Esophagus squamous epithelium (tissue), 5 donors: ENCODE measurements at places on chromosomes 16 and 17.

GRCh38 chr16:81675662-81676061 is 103.4 kb upstream of the PLCG2 start:
- DNase-seq, result no peak

DNA sequence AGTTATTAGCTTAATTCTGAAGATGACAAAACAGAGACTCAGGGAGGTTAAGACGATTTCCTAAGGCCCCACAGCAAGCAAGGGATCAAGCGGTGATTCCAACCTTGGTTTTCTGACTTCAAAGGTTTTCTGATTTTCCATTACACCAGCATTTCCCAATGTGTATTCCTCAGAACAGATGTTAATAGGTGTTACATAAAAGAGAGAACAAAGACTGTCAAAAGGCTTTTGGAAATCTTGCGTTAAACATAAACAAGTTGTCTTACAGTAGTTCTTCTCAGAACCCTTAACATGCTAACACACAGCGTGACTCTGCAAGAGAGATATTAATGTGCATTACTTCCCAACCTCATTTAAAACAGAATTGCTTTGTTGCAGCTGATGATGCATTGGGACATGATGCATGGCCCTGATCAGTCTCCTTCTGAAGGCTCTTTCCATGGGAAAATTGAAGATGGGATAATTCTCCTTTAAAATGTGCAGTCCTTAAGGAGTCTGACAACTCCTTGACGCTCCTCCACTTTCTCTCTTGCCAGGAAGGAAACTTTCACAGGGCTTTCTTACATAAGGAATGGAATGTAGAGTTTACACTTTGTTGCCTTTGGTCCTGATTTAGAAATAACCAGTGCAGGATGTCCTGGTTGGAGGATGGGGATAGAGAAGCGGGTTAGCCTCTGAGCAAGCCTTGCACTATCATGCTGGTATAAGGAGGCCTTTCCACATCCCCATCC is 21.5 kb upstream of the MMD start:
- no peak for DNase-seq

DNA sequence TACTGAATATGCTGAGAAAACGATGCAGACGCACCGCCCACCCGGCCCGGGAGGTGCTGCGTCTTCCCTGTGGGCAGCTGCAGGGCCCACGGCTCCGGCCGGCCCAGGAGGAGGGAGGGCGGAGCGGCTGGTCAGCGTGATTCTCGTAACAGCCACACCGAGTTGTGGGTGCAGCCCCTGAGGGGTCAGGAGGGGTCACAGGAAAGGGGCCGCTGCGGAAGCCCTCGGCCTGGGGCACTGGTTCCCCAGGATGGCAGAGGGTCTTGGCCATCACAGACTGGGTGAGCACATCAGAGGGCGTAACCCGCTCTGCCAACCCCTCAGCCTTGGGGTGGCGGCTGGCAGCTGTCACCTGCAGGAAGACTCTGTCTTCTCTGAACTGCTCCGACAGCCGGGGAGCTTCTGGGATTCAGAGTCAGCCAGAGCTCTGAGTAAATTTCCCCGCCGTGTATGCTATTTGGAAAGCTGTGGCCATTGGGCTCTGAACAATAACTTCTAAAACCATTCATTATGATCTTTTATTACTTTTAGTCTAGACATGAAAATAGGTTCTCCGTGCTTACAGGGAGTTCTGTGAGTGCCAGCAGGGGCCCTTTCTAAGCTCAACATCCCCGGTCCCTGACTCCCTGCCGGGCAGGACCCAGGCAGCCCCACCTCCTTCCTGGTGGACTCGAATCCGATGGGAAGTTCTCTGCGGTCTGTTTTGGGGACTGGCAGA is 87.4 kb upstream of the CHMP6 start:
- no peak for DNase-seq

- DNase-seq, result no peak
Measured at GRCh38 chr17:16917671-16918394, 54.1 kb downstream of the TNFRSF13B start.

GRCh38 chr17:75795820-75796607 is 11.4 kb downstream of the UNK start:
- DNase-seq, result no peak

GRCh38 chr17:18910881-18911280 is 41.1 kb upstream of the SLC5A10 start:
- DNase-seq, result no peak

- no peak for DNase-seq
Measured at GRCh38 chr17:28759256-28759865, 15.6 kb downstream of the TRAF4 start.

DNA sequence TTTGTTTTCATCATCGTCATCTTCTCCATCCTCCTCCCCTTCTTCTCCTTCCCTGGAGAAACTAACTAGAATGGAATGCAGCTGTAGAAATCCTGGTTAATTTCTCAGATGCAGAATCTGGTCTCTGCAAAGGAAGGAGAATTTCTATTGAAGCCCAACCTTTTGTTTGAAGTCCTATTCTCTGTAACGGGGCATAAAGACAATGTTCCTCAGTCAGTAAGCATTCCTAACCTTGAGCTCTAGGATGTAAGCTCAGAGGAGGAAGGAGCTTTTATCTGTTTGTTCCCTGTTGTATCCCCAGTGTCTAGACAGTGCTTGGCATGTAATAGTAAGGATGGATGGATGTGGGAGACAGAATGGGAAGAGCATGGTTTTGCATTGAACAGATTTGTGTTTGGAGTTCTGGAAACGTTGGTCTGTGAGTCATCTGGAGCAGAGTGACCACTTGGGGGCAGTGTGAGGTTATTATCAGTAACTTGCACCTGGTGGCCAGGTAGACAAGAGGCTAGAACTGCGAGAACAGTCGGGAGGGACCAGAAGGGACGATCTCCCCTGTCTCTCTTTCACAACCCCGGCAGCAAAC is 363.7 kb downstream of the SNX29 start:
- DNase-seq, result no peak

DNA sequence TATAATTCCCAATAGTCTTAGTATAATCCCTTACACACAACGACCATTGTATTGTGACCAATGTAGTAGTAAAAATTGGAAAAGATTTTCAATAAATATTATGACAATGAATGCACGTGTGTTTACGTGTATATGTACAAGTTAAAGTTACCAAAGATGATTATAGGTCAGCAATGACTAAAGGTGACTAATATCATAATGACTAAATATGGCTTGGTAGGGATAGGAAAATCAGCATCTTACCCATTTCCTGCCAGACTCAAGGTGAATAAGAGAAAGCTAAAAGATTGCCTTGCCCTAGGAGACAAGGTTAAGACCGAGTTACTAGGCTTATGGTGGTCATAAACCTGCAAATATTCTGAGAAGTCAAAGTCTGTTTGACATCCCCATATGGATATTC is 34.4 kb downstream of the CPD start:
- no peak for DNase-seq

GRCh38 chr16:56269811-56270684 is 78.8 kb downstream of the GNAO1 start:
- DNase-seq, result no peak

DNA sequence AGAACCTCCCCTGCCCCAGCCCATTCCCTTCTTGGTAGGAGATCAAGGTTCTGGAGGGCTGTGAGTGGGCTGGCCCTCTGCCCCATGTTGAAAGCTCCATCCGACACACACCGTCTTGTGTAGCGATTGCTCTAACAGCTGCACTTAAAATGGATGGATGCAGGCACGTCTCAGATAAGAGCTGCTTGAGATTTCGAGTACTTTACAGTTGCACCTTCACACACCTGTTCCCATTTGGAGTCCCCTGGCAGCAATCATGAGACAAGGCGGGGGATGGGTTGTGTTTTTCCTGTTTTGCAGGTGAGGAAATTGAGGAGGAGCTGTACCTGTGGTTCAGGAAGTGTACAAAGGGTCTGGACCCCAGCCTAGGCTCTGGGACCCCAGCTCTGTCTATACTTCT is 25.6 kb upstream of the TAC4 start:
- DNase-seq, result no peak

- DNase-seq, result no peak
Measured at GRCh38 chr17:14446825-14447224, 145.9 kb downstream of the HS3ST3B1 start.

- no peak for DNase-seq
Measured at GRCh38 chr16:51723036-51723724, 572.1 kb upstream of the SALL1 start.

DNA sequence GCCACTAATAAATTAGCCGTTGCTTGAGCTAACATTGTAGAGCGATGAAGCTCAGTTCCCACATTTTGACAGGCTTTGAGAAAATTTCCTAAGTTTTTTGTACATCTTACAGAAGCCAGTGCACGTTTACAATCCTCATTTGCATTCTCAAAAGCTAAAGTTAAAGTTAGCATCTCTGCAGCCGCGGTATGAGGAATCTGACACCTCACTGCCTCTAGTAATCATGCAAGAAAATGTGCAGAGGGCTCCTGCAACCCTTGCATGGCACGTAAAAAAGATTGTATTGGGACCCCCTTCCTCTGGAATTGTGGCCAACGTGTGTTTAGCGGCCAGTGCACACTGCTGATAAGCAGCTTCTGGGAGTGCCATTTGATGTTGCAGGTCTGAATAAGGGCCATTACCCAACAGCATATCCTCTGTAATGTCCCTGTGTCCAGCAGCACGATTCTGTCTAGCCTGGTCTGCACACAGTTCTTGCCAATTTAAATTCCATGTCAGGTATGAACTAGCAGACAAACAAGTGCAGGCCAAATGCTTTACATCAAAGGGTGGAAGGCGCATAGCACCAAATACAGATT is 12.4 kb upstream of the ZNF689 start:
- no peak for DNase-seq

DNA sequence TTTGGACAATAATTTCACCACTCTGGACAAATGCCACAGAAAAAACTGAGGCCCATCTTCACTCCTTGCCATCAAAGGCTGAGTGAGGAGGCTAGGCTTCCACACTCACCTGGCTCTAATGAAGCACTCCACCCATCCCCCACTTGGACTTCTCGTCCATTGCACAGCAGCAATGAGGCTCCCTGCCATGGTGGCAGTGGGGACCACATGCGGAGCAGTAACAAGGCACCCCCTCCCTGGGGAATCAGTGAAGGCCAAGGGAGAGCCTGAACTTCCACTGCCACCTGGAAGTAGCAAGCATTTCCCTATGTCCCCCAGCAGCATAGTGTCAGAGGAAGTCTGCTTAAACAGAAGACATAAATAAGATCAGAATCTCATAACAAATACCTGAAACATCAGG is 2.0 kb upstream of the GOSR1 start:
- DNase-seq, result no peak

DNA sequence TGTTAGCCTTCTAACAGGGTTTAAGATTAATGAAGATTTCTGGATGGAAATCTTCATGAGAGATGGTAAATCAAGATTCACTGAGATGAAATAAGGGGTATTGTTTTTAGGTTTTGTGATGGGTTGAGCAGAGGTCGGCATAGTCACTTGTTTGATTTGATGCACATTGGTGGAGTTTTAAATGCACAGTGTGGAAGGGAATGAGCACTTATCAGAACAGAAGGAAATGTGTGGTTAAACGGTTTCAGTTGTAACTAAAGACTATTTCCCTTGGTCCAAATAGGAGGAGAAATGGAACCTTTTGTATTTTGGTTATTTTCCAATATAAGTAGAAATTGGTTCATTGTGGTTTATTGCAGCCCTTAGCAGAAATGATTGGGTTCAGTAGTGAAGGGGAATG is 34.1 kb downstream of the CBFB start:
- no peak for DNase-seq

DNA sequence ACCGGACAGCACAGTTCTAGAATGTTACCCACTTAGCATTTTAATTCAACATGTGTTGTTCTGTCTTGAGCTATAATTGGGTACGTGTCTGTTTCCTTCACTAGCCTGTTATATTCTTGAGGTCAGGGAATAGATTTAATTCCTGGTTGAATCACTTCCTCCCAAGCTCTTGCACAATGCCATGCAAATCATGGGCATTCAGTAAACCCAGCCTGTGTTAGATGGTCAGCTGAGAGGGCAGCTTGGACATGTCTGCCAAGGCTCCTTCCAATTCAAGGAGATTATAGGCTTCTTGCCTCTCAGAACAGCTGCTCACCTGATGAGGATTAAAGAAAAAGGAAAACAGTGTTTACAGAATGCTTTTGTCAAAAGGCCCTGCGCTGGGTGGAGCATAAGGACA is 12.6 kb downstream of the C1QTNF1 start:
- DNase-seq, result no peak

- no peak for DNase-seq
Measured at GRCh38 chr16:26599785-26600104, 467.0 kb upstream of the C16orf82 start.

GRCh38 chr16:2720064-2720457 is at the start of gene PRSS27:
Gene PRSS27 (minus strand): TSS chr16:2720224. CDS start chr16:2720160, 64 bp downstream.
- no peak for DNase-seq

DNA sequence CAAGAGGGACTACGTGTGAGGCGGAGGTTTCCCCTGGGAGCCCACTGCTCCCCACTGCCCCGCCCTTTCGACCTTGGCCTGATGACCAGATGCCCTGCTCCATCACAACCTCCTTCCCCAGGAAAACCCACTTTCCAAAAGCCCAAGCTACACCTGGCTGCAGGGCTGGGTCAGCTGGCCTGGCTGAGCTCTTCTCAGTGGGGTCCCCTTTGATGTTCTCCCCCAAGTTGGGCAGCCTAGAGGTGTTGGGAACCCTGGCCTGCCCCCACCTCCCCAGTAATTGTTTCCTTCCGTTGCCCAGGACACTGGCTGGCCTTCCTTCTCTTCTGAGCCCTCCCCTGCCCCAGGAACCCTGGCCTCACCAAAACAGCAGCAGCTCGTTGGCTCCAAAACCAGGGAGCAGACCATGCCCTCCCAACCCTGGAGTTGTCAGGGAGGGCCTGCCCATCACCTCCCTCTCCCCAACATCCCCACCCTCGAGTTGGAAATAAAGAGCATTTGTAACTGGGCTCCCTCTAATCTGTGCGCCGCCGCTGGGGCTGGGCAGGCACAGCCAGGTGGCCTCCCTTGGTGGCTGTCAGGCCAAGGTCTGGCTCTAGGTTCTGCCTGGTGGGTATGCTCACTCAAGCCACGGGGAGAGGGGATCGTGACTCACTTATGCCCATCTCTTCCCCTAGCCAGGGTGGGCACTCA is 1.4 kb downstream of the CLDN9 start:
- no peak for DNase-seq

- DNase-seq, result no peak
Measured at GRCh38 chr17:73307130-73307529, 4.7 kb downstream of the CDC42EP4 start.

DNA sequence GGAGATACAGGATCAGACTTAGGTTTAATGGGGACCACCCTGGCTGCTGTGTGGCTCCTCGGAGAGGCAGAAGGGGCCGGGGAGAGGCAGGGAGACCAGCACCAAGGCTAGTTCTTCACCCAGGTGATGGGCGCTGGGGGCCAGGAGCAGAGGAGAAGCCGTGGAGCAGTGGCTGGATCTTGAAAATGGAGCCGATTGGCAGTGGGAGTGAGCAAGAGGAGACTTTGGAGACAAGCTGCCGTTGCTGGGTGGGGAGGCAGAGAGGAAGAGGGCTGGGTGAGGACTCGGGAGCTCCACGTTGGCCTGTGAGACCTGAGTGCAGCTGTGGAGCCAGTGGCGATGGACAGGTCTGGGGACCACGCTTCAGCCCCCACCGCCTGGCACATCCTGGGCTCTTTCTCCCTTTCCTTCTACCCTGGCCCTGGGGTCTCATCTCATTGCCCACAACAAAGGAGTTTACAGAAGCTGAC is 9.0 kb downstream of the RAB11FIP4 start:
- DNase-seq, result no peak
